Vagina (tissue), 2 donors: ENCODE measurements at places on chromosomes 12 and 14.
A peak's percentile ranks its signal among the peaks of the same experiment; 100 is the strongest.

DNA sequence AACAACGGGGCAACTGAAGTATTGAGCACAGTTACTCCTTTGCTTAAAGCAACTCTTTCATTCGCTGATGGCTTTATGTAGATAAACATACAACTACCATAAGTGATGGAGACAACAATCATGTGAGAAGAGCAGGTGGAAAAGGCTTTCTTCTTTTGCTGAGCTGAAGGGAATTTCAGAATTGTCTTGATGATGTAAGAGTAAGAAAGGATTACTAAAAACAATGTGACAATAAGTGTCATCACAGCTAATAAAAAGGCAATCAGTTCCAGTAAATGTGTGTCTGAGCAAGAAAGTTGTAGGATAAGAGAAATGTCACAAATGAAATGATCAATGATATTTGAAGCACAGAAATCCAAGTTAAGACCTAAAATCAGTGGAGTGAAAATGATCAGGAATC lies 647 bp downstream of the OR6C70 start:
- no peaks in the 10 kb centered on the region for H3K27me3 ChIP-seq
- no peak overlapping the region for H3K27ac ChIP-seq
- no peaks in the 10 kb centered on the region for H3K4me1 ChIP-seq
- no peak overlapping the region for H3K4me3 ChIP-seq
- DNase-seq, result no peak

GRCh38 chr12:67498991-67499390 lies 149.6 kb upstream of the DYRK2 start:
- no peaks in the 10 kb centered on the region for H3K4me1 ChIP-seq
- H3K4me3 ChIP-seq, result no peak overlapping the region
- no peak for DNase-seq
- no peak overlapping the region for H3K27ac ChIP-seq
- H3K36me3 ChIP-seq, result no peaks in the 10 kb centered on the region

DNA sequence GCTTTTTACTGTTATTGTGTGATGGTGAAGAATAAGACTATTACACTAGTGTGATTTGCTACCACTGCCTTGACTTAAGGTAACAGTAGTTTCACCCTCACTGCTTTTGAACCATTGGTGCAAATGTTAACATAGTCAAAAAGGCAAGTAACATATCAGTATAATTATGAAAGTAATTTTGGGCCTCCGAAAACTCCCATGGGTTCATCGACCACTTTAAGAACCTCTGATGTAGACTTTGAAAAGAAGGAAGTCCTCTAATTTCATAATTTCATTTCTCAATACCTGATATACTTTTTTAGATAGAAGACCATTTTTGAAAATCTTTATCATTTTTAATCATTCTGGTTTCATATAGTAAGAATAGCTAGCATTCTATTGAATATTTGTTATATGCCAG lies 57.7 kb downstream of the ETNK1 start:
- H3K4me3 ChIP-seq, result no peak overlapping the region
- H3K27ac ChIP-seq, result no peak overlapping the region
- no peaks in the 10 kb centered on the region for H3K4me1 ChIP-seq
- H3K27me3 ChIP-seq, result no peaks in the 10 kb centered on the region
- no peak for DNase-seq

GRCh38 chr12:1531153-1531653 lies 63.2 kb downstream of the FBXL14 start:
- no peaks in the 10 kb centered on the region for H3K36me3 ChIP-seq
- no peak for DNase-seq
- H3K27ac ChIP-seq, result no peak overlapping the region
- no peaks in the 10 kb centered on the region for H3K27me3 ChIP-seq

- no peak overlapping the region for H3K27ac ChIP-seq
- no peak overlapping the region for H3K4me3 ChIP-seq
- no peaks in the 10 kb centered on the region for H3K36me3 ChIP-seq
These were observed 22.8 kb downstream of the FAIM2 start for GRCh38 chr12:49880756-49881414.

DNA sequence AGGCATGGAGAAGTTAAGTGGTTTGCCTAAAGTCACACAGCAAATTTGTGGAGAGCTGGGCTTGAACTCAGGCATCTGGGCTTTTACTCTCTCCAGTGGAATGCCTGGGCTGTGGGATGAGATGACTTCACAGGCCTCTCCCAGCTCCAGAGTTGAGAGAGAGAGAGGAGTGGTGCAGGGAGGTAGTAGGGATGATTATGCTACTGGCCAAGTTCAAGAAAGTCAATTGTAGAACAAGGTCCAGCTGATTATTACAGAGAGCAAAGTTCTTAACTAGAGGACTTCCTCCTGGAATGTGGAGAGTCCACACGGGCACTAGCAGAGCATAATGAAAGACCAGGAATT lies 769 bp upstream of the EMP1 start:
- DNase-seq, result no peak
- H3K27ac ChIP-seq, result peak overlapping the region; percentile 89
- H3K36me3 ChIP-seq, result no peaks in the 10 kb centered on the region
- H3K4me3 ChIP-seq, result peak overlapping the region; percentile 65
- no peaks in the 10 kb centered on the region for H3K27me3 ChIP-seq

GRCh38 chr14:89641495-89642175 lies 224.6 kb upstream of the FOXN3 start:
- DNase-seq, result no peak
- no peak overlapping the region for H3K27ac ChIP-seq
- H3K4me3 ChIP-seq, result no peak overlapping the region
- H3K27me3 ChIP-seq, result no peaks in the 10 kb centered on the region
- no peaks in the 10 kb centered on the region for H3K4me1 ChIP-seq

DNA sequence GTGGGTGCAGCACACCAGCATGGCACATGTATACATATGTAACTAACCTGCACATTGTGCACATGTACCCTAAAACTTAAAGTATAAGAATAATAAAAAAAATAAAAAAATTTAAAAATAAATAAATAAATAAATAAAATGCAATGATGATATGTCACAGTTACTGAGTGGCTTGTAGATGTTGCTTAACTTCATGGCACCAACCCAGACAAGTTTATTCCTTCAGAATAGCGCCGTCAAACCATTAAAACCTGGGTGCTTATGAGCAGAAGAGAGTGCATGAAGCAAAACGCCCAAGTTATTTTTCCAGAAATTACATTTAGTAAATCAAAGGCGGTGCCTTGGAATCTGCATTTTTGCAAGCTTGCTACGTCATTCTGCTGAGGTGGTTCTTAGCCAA lies 417.9 kb downstream of the AEBP2 start:
- H3K27ac ChIP-seq, result no peak overlapping the region
- no peaks in the 10 kb centered on the region for H3K36me3 ChIP-seq
- H3K4me1 ChIP-seq, result no peaks in the 10 kb centered on the region
- no peak for DNase-seq
- no peak overlapping the region for H3K4me3 ChIP-seq

DNA sequence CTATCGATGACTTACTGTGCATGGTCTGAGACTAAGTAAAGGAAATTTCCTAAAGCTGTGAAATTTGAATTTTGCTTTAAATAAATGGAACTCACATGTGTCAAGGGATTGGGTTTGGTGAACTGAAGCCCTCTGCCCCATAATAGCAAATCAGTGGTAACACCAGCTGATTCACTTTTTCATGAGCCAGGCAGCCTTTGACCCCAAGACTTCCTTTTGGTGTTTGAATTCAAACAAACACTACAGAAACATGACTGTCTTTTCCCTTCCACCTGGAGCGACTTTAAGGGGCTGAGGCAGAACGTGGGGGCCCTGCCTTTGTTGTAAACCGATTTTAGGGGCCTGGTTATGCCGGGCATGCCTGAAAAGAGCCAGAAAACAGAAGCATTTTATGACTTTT lies 28.8 kb downstream of the KCTD10 start:
- no peaks in the 10 kb centered on the region for H3K36me3 ChIP-seq
- H3K4me1 ChIP-seq, result peaks cover 43% of the 10 kb centered on the region
- DNase-seq, result no peak

DNA sequence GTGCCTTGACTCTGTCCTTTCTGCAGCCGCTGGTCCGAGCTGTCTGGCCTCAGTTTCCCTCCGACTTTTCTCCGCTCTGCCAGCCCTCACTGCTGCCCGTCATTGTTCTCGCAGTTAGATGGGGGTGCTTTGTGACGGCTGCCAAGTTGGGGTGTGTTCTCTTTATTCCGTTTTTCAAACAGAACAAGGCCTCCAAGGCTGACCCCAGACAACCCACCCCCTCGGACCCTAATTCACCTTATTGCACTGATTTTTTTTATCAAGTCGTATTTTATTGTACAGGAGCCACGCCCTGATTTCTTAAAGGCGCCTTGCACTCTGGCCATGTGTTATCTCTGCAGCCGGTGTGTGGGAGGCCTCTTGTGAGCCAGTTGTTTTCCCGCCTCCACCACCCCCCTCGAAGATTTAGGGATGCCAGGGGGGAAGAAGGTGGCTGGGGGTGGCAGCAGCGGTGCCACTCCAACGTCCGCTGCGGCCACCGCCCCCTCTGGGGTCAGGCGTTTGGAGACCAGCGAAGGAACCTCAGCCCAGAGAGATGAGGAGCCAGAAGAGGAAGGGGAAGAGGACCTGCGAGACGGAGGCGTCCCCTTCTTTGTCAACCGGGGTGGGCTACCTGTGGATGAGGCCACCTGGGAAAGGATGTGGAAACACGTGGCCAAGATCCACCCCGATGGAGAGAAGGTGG lies 1.3 kb downstream of the VASH1 start:
- peak overlapping the region; percentile 84 for H3K4me3 ChIP-seq
- peak overlapping the region; percentile 72 for H3K27ac ChIP-seq
- H3K36me3 ChIP-seq, result no peaks in the 10 kb centered on the region
- peaks cover 22% of the 10 kb centered on the region for H3K4me1 ChIP-seq
- H3K27me3 ChIP-seq, result no peaks in the 10 kb centered on the region

GRCh38 chr14:97217111-97217885 lies 420.1 kb downstream of the VRK1 start:
- DNase-seq, result no peak
- H3K36me3 ChIP-seq, result no peaks in the 10 kb centered on the region
- H3K4me3 ChIP-seq, result no peak overlapping the region
- peaks cover 14% of the 10 kb centered on the region for H3K4me1 ChIP-seq
- H3K27me3 ChIP-seq, result no peaks in the 10 kb centered on the region

GRCh38 chr12:132586929-132587328 lies 23.5 kb downstream of the LRCOL1 start:
- H3K4me3 ChIP-seq, result no peak overlapping the region
- peaks cover 6% of the 10 kb centered on the region for H3K36me3 ChIP-seq
- no peaks in the 10 kb centered on the region for H3K27me3 ChIP-seq
- no peak overlapping the region for H3K27ac ChIP-seq
- H3K4me1 ChIP-seq, result no peaks in the 10 kb centered on the region
- DNase-seq, result no peak

DNA sequence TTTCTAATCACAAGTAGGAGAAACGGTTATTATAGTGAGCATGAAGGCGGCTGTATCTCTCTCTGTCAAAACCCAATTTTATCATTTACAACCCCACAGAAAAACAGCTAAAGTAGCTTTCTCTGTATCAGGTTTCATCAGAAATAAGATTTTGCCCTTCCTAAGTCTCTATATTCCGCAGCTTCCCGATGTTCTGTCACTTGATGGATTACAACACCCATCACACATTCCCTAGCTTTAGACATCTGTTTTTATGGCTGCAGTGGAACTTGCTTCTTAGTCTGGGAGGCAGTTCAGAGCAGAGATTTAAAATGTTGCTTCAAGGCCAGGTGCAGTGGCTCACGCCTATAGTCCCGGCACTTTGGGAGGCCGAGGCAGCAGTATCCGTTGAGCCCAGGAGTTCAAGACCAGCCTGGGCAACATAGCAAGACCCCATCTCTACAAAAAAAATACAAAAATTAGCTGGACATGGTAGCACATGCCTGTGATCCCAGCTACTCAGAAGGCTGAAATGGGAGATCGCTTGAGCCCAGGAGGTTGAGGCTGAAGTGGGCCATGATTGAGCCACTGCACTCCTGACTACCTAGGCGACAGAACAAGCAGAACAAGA lies 27.6 kb upstream of the FOXN3 start:
- no peaks in the 10 kb centered on the region for H3K36me3 ChIP-seq
- H3K27ac ChIP-seq, result no peak overlapping the region
- H3K4me3 ChIP-seq, result no peak overlapping the region
- no peaks in the 10 kb centered on the region for H3K27me3 ChIP-seq

DNA sequence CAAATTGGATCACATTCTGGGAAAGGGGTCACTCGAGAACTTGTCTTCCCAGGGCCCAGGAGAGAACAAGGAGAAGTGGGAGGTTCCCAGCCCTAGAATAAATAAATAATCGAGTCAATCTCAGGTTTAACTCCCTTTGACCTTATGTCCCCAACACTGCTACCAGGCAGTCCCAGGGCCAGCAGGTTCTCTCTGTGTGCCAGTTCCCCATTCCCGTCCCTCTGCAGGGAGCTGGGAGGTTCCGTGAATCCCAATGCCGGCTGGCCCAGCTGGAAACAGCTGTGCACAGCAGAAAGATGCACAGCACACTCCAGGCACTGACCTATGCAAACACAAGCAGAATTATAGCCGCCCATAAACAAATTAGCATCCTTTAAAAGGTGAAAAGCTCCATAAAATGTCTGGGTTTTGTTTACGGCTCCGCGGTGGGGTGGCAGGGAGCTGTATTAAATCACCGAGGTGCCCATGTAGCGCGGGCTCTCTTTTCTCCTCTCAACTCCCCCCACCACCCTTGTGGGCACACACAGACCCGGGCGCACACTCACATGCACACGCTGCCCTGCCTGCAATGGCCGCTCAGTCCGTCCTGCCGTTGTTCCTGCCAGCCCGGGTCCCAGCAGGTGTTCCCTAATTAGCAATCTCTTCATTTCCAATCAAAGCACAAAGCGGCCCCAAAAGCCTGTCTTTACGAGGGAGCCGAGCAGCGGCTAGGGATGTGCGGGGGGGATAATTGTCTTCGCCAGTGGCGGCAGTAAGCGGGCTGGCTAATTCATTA lies 46.6 kb upstream of the ESRRB start:
- H3K4me1 ChIP-seq, result peaks cover 5% of the 10 kb centered on the region
- no peaks in the 10 kb centered on the region for H3K36me3 ChIP-seq
- no peak overlapping the region for H3K27ac ChIP-seq

DNA sequence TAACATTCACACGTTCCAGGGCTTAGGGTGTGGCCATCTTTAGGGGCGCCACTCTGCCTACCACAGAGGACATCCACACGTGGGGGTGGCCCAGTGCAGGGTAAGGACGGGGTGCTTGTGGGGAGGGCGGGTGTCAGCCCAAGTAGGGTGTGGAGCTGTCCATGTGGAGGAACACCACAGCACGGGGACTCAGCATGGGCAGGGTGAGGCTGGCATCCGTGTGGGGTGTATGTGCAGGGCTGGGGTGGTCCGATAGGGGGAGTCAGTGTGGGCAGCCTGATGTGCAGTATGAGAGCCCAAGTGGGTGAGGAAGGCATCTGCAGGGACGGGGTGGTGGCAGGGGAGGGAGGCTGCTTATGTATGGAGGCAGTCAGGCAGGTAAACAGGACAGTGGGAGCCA lies 17.7 kb downstream of the PSMC1 start:
- DNase-seq, result no peak
- no peaks in the 10 kb centered on the region for H3K36me3 ChIP-seq
- no peaks in the 10 kb centered on the region for H3K4me1 ChIP-seq
- no peak overlapping the region for H3K4me3 ChIP-seq

- H3K4me1 ChIP-seq, result no peaks in the 10 kb centered on the region
- DNase-seq, result no peak
- H3K27me3 ChIP-seq, result no peaks in the 10 kb centered on the region
- H3K27ac ChIP-seq, result no peak overlapping the region
- H3K36me3 ChIP-seq, result no peaks in the 10 kb centered on the region
- H3K4me3 ChIP-seq, result no peak overlapping the region
These were observed 435.3 kb upstream of the TMTC1 start for GRCh38 chr12:30219047-30219446.

- H3K27me3 ChIP-seq, result no peaks in the 10 kb centered on the region
- no peak overlapping the region for H3K27ac ChIP-seq
- DNase-seq, result no peak
- H3K4me1 ChIP-seq, result peaks cover 18% of the 10 kb centered on the region
- no peaks in the 10 kb centered on the region for H3K36me3 ChIP-seq
- no peak overlapping the region for H3K4me3 ChIP-seq
These were observed 262.6 kb downstream of the ADAMTS20 start for GRCh38 chr12:43289426-43289801.
